ENCODE measurements at places on chromosomes 2 and 18.
A peak's percentile ranks its signal among the peaks of the same experiment; 100 is the strongest.

DNA sequence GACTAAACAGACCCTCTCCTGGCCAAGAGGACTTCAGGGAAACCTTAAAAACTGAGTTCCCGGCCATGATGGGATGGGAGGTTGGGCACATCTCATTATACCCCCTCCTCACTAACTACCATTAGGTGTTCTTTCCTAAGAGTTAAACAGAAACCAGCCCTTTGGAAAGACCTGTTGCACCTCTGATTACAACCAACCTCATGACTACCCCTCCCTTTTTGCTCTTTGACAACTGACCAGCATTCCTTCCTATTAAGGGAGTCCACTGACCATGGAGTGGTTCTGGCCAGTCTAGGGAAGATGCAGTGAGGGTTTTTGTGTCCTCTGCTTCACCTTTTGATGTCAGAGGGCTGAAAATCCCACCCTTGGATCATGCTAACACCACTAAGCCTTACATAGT is 44.5 kb upstream of the FRZB start:
- DNase-seq: no peak

DNA sequence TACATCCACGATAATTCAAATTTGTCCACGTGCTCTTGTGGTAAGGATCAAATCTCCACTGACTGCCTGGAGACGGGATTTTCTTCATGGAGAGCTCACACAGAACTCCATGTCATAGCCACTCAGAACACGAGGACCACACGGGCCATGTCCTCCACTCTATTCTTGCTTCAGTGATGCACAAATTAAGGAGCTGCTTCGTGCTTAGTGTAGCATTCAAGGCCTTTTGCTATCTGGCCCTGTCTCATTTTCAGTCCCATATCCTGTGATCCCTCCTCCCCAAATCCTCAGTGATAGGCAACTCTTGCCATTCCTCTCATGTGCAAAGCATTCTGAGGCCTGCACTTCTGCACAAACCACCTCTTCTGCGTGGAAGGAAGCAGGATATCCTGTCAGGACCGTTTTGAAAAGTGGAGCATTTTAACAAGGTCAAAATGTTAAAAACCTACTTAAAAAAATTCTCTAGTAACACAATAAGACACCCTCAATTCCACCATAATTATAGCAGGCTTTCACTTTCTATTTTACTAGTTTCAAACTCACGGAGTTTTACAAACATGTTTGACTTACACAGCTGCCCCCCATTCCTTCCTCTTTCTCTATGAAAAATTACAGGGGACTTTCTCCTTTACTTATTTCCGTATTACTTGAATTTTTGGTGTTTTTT is 35.2 kb downstream of the ST3GAL5 start:
- DNase-seq: peak; percentile 75

DNA sequence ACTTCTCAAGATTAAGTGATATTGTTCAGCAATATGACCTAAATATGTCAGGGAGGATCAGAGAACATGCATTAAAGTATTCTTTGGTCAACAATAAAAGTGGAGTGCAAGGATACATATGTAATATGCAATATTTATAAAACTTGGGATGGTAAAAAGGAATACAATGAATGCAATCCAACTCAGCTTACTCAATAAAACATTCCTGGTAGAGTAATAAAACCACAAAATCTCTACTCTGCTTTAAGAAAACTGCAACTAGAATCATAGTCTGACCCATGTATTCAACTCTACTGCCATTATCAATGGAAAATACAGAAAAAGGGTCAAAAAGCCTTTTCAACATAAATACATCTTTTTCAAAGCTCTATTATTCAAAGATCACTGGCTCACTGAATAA is 11.6 kb downstream of the IRS1 start:
- DNase-seq: no peak

DNA sequence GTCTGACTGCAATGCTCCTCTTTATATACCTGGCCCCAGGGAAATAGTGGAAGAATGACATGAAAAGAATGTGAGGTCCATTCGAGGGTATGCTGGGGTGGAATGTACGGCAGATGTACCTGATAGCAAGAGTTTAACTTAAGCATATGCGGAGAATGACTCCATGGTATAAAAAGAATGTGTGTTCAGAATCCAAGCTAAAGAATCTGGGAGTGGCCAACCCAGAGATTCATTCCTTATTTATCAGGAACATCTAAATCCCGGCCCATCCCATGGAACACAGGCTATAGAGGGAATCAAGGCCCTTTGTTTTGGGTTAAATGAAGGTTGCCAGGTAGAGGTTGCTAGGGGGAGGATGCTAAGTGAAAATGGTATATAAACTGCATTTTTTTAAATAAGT is 150.0 kb downstream of the ZNF385B start:
- no peak for DNase-seq
